Endothelial cell (in vitro differentiated cells): ENCODE measurements at places on chromosomes 12 and 14.
A peak's percentile ranks its signal among the peaks of the same experiment; 100 is the strongest.

- DNase-seq = no peak
Observed at GRCh38 chr12:100799770-100800169, 5.2 kb downstream of the ANO4 start.

DNA sequence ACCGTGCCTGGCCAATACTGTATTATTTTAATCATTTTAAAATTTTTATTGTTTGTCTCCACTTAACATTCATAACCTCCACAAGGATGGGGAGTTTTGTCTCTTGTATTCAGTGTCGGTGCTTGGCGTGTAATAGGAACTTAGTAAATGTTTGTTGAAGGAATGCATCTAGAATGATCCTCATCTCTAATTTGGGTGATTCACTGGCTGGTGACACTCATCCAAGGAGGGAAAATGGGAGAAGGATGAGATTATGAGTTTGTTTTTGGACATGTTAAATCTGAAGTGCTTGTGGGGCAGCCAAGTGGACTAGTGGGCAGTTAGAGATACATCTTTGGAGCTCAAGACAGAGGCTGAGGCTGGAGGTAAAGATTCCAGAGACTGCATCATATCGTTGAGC, 5.1 kb downstream of the KLC1 start:
- no peak for DNase-seq

DNA sequence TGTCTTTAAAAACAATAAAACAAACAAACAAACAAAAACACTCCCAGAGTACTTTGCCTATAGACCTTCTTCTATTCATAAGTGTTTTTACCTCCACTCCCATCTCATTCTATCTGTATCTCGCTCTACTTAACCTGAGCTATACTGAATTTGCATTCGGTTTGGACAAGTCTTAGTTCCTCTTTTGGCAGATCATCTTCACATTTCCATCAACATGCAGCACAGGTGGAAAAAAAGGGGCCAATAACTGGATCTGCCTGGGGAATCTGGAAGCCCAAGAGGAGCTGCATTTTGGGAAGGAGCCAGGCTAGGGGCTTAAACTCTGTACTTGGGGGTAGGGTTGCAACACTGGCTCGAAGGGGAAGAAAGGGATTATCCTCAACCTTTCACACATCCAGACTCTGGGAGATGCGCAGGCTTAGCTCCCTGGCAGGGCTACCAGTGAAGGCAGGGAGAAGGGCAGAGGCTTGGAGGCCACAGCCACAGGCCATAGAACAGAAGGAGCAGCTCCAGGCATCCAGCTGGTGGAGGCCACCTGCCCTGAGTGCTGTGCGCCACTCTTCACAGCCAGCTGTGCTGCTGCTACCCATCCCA, 4.1 kb downstream of the NINJ2 start:
- no peak for DNase-seq

DNA sequence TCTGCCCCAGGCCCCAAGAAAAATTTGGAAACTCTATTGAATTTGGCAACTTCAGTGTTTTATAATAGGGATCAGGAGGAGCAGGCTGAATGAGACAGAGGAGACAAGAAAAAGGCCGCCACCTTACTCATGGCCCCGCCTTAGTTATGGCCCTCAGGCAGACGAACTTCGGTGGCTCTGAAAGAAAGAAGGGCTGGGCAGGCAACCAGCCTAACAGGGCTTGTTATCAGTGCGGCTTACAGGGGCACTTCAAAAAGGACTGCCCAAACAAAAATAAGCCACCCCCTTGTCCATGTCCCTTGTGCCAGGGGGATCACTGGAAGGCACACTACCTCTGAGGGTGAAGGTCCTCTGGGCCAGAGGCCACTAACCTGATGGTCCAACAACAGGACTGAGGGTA, 146.3 kb upstream of the ATF7IP start:
- no peak for DNase-seq

GRCh38 chr14:80959496-80959895, 4.1 kb downstream of the TSHR start:
- no peak for DNase-seq

GRCh38 chr12:126224032-126224431, 1158.8 kb downstream of the AACS start:
- DNase-seq = no peak

- DNase-seq = no peak
Observed at GRCh38 chr14:23005451-23006187, 4.3 kb downstream of the C14orf93 start.

DNA sequence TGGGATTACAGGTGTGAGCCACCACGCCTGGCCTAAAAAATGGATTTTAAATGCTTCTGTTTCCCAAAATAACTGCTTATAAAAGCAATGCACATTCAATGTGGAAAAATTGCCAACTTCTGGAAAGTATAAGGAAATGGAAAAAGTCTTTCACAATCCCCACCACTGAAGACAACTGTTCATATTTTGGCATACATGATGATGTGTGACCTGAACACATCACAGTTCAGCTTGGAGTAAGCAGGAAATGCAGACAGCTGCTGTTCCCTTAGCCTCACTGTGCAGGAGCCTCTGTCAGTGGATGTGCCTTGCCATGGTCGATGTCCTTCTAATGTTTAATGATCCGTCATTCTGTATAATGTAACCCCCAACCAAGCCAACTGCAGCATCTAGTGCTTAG, 5.2 kb downstream of the MTERF2 start:
- DNase-seq = no peak

DNA sequence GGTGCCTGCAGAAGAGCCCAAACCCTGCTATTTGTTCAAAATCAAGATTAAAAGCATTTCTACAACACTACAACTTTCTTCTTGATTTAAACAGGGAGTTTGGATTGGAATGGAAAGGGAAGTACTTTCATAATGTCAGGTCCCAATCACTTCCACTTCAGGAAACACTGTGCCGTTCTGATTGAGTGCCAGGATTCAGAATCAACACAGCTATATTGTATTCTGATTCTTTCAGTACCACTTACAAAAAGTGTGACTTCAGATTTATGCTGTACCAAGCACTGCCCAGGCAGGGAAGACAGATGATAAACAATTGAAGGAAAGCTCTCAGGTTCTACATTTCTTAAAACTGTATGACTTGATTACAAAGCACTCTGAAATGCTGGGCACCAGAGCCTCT, 3.2 kb downstream of the TDP1 start:
- no peak for DNase-seq

GRCh38 chr14:101961011-101961721, 3.2 kb upstream of the DYNC1H1 start:
- DNase-seq = peak; percentile 69

GRCh38 chr12:80325167-80325959, 118.7 kb upstream of the PTPRQ start:
- DNase-seq = no peak

GRCh38 chr12:120468325-120468820, 1.2 kb downstream of the SRSF9 start:
- DNase-seq = peak; percentile 60

DNA sequence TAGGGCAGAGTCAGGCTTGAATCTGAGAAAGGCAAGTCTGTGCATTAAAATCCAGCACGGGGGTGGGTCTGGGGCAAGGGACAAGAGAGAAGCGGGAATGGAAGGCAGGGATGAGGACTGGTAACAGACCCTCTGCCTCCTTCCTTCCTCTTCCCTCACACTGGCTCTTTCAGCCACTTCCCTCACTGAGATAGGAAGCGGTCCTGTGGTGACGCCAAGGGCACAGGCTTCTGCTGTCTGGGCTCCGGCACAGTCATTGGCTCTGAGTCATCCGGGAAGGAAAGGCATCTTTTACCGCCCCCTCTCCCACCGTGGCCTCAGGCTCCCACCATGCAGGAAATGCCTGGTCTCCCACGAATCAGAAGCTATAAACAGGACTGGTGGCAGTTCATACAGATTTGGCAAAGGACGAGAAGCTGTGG, 70.2 kb downstream of the ETV6 start:
- peak; percentile 51 for DNase-seq

GRCh38 chr12:58596381-58596780, 323.9 kb downstream of the LRIG3 start:
- DNase-seq = no peak

DNA sequence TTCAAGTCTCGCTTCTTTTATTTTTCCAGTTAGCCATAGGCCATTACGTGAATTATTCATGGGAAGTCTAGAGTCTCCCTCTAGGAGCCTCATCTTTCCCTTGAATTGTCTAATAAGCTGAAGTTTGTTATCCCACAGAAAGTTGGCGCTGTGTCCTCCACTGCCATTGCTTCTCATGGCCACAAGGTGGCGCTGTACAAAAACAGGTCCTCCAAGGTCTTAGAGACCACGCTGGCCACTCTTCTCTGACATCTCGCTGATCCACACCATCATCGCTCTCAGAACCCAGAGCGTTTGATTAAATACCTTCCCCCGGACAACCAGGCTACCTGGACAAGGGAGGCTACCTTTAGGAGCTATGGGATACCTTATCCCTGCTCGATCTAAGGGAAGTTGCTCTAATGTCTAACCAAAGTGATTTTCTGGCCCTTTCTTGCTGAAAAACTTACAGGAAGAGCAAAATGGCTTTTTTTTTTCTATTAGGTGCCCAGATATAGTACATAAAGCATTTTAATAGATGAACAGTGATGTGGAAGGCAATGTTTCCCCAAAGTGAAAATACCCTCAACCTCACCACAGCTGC, 110.0 kb downstream of the CCDC60 start:
- DNase-seq = peak; percentile 62

GRCh38 chr12:112153181-112153892, 28.0 kb downstream of the TRAFD1 start:
- DNase-seq = no peak

DNA sequence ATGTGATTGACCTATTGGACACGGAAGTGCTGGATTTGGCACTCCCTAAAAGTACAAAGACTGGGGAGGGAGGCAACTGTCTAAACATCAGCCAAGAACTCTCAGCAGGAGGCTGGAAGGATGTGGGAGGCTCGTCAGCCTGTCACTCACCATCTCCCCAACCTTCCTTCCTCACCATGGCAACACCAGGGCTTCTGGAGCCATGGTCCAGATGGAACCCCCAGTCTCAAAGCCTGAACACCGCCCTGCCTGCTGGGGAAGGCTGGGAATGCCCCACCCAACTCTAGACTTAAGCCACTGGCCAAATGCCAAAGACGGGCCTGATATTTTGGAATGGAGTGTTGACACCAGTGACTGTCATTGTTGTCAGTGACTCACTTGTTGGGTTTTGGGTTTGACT, 55.3 kb downstream of the GALNT16 start:
- no peak for DNase-seq

- DNase-seq = no peak
Observed at GRCh38 chr12:91763654-91764370, 381.8 kb downstream of the BTG1 start.

DNA sequence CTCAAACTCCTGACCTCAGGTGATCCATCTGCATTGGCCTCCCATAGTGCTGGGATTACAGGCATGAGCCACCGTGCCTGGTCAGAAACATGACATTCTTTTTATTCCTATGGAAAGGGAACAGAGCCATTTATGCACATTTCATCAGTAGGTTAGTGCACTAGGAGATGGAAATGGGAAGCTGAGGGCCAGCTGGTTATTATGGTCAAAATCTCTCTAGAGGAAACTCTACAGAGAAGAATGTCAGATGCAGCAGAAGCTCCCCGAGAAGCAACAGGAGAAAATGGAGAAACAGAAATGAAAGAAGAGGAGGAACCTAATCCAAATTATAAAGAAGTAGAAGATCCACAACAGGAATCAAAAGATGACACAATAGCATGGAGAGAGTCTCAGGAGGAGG, 2.7 kb downstream of the CFAP251 start:
- DNase-seq = no peak

GRCh38 chr14:76682367-76682766, 78.9 kb upstream of the VASH1 start:
- DNase-seq = no peak

DNA sequence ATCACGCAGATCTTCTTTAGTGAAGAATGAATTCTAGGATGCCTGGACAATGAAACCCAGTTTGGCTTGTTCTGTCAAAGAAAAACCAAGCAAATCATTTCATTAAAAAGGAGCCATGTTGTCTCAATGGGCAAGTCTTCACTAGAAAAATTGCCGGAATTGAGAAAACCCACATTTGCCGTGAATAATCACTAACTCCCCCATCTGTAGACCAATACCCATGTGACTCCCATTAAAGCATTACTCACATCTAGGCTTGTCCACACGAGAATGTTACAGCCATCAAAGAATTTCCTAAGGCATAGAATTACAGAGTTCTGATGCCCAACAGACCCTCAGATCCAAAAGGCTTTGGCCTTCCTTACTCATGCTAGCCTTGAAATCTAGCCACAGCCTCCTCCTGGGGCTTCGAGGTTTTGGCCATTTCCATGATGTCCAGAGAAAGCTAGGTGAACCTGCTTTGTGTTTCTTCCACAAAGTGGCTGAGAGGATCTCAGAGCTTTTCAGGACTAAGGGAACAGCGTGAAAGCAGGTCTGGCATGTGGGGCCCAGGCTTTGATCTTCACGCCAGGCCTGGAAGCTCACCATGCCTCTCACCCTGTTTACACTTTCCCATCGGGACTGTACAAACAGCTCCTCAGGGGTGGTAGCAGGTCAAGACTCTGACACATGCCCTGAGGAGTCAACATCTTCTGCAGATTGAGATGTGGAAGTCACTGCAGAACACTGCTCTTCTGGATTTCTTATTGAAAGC, 12.1 kb downstream of the SLC7A8 start:
- DNase-seq = no peak

GRCh38 chr12:29734734-29735133, 49.0 kb downstream of the TMTC1 start:
- no peak for DNase-seq

DNA sequence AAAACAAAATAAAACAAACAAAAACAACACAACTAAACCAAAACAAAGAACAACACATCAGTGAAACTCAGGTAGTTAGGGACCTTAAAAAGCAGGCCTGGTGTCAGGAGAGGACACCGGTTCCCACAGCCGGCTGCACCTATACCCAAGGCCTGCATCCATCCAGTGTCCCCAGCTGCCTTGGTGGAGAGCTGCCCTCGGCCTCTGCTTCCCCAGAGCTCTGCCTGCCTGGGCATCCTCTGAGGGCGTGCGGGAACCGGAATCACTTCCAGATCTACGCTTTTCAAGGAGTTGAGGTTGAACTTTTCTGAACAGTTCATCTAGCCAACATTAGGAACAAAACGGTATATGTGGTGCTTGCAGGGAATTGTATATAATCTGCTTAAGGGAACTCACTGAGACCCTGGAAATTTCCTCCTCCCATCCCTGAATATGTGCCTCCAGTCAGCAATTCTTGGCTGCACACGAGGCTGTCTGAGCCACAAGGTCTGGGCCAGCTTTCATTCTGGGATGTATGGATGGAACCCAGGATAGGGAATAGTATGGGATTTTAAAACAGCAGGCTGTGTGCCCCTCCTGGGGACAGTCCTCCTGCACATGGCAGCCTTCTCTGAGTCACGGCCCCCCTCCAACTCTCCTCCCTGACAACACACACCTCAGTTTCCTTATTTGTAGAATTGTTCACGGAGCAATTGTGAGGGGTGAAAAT, 319.0 kb upstream of the RTL1 start:
- DNase-seq = no peak
